SW 1271 (cell line): ENCODE measurements at places on chromosomes 1 and 21.

- DNase-seq, result no peak
Observed at GRCh38 chr1:113433184-113433583, 42.9 kb downstream of the MAGI3 start.

DNA sequence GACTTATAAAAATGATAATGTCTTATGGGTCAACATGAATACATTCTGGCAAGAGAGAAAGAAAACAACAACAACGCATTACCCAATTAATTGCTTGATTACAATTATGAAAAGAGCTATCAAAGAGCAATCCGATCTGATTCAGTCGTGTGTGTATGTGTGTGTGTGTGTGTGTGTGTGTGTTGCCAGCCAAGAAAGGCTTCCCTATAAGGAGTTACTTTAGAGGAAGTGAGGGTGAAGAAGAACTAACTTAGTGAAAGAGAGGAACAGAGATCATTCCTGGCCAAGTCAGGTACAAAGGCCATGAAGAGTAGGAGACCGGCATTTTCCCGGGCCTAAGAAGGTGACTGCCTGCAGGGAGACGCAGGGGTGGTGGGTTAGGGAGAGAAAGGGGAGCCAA, 9.4 kb downstream of the TMEM35B start:
- DNase-seq, result no peak

- peak; percentile 59 for DNase-seq
Observed at GRCh38 chr1:203558064-203558760, 64.3 kb downstream of the OPTC start.

DNA sequence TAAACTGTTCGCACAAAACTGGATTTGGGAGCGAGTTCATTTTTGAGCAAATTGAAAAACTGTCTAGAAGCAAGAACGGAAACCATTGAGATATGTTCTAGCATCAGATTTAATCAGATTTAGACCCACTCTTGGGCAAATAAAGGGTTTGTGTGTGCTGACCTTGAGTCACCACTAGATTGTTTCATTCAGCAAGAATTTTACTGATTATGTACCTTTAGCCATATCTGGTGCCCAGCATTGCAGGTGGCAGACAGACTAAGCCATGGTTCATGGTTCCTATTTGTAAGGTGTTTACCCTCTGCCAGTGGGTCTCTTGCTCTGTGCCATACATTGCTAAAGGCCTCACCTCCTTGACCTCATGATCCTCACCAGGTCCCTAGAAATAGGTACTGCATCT, 1.4 kb downstream of the NUDC start:
- DNase-seq, result no peak

DNA sequence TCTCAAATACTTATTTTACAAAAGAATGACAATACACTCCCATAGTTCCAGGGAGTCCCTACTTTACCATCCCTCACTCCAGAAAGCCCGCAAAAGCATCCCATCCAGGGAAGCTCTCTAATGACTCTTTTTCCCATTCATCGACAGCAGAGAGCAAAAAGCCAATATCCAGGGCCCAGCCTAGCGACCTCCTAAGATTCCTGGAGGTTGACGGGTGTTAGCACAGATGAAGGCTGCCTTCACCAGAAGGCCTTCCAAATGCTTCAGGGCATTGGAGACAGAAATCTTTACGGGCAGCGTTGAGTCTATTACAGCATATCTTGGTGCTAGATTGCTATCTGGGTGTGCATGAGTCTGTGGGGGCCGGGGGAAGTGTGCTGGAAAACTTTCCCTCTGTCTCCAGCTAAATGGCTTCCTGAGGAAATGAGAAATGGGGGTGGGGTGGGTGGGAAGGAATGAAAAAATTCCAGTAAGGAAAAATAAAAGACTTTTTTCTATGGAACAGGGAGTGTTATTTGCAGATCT, 136.6 kb downstream of the PROX1 start:
- DNase-seq, result no peak

DNA sequence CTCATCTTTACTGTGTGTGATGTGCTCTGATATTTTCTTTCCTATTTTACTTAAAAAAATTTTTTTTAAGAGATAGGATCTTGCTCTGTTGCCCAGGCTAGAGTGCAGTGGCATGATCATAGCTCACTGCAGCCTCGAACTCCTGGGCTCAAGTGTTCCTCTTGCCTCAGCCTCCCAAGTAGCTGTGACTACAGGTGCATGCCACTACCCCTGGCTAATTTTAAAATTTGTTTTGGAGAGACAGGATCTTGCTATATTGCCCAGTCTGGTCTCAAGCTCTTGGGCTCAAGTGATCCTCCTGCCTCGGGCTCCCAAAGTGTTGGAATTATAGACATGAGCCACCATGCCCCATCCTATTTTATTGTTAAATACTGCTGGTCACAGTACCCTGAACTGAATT, 67.4 kb downstream of the FOXD2 start:
- DNase-seq, result no peak

GRCh38 chr1:86787621-86788020, 83.2 kb downstream of the SH3GLB1 start:
- DNase-seq, result no peak

- no peak for DNase-seq
Observed at GRCh38 chr1:230210981-230211336, 143.9 kb downstream of the GALNT2 start.

GRCh38 chr1:186849826-186850225, 21.1 kb downstream of the PLA2G4A start:
- DNase-seq, result no peak

- no peak for DNase-seq
Observed at GRCh38 chr1:93695411-93696005, 13.9 kb upstream of the BCAR3 start.

- DNase-seq, result no peak
Observed at GRCh38 chr1:13792419-13792818, 92.4 kb downstream of the PRDM2 start.

DNA sequence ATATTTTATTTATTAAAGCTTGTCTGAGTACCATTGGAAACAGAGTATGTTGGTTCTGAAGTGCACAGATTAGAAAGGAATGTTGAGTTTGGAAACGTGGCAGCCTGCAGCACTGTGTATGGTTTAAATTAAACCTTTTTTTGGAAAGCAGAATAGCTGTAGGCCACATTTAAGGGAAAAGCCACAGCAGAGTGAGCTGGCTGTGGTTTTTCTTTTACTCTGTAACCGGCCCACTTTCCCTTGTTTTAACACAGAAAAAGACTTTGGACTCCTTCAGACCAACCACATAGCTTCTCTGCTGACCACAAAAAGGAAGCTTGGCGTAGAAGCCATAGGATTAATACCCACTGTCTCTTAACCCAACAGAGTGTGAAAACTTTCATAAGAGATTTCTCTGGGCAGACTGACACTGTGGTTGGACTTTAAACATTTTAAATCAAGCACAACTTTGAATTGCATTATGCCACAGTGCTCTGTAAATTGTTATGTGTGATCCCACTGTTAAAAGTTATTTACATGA, 75.2 kb downstream of the NFIA start:
- DNase-seq, result no peak

GRCh38 chr1:170296642-170297041, 150.9 kb downstream of the NTMT2 start:
- no peak for DNase-seq

DNA sequence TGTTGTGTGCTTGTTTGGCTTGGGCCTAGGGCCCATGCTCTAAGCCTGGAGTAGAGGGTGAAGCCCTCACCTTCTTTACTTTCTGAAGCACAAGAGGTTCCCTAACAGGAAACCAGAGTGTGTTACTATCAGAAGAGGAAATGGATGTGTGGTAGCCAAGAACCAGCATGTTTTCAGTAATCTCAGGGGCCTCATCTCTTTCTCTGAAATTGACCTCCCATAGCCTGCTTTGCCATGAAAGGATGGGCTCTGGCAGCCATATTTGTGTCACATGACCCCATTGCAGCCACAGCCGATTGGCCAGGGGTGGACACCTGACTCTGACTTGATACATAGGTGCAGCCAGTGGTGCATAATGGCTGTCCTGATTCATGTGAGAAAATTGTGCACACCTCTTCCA, 18.6 kb downstream of the A3GALT2 start:
- DNase-seq, result no peak

GRCh38 chr1:116574581-116575291, 3.9 kb upstream of the CD58 start:
- peak; percentile 23 for DNase-seq

DNA sequence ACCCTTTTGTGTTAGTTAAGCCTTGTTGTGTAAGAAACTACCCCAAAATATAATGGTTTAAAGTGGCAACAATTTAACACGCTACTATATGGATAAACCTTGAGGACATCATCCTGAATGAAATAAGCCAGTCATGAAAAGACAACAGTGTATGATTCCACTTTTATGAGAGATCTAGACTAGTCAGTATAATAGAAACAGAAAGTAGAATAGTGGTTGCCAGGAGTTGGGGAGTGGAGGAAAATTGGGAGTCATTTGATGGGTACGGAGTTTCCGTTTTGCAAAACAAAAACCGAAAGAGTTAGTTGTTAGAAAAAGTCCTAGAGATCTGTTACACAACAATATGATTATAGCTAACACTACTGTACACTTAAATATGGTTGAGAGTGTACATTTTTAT, 16.0 kb upstream of the CHIA start:
- no peak for DNase-seq

GRCh38 chr1:204870160-204870912, at the start of gene NFASC:
NFASC (plus strand) TSS chr1:204870862; CDS start chr1:204944316, 73,454 bp downstream.
- DNase-seq, result no peak
